GM23338 (cell line): ENCODE measurements at places on chromosomes 2 and 18.

GRCh38 chr2:26317377-26318105, 28.4 kb upstream of the SELENOI start:
- no peak for DNase-seq

- DNase-seq, result no peak
Observed at GRCh38 chr18:44916429-44917207, 235.9 kb downstream of the SETBP1 start.

DNA sequence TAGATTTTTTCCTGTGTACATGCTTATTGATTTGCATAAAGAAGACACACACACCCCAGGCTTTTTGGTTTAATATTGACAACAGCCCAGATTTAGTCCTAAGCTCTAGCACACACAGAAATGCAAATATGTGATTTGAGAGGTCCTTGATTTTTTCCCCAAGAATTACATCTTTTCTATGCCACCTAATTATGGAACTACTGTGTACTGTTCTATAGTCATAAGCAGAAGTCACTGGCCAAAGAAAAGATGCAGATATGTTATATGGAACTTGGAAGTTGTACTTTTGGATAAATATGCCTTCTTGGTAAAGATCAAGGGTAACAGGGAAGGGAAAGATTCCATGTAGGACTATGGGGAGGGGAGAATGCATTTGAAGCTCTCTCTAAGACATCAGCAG, 105.6 kb downstream of the SETBP1 start:
- DNase-seq, result no peak

GRCh38 chr18:9982711-9983110, 68.9 kb downstream of the VAPA start:
- DNase-seq, result no peak

DNA sequence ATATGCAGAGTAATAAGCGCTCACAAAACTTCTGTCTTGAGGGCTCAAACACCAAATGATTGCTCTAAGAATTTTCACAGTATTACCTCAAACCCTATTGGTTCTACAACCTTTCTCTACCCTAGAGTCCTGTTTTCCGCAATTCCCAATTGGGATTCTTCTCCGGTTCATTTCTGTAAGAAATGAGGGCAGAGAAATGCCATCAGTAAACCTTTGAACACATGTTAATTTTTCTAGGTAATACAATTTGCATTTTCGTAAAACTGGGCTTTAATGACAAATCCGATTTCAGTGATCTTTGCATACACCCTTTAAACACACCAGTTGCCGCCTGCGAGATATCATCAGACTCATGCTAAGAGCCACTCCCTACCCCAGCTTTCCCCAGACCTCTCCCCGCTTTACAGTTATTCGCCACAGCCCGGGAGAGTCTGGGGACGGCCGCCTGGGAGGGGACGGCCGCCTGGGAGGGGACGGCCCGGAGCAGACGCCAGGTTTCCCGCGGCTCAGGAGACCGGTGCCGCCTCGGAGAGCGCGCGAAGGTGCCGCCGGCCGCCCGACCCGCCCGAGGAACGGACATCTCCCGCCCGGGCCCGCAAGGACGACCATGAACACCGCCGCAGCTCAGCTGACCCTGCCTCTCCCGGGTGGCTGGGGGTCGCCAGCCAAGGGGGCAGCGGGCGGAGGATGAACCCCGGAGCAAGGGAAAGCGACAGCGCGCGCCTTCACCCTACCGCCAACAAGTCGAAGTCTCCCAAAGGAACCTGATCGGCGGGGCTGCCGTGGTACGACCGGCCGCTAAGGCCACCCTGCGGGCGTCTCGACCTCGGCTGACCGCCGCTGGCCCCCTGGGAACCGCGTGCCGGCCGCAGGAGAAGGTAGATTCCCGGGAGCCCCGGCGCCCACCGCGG, 463 bp downstream of the SMC6 start:
- DNase-seq, result peak; percentile 70

GRCh38 chr2:119888680-119889079, 124.2 kb upstream of the EPB41L5 start:
- DNase-seq, result no peak

GRCh38 chr18:53911200-53911599, 313.3 kb downstream of the MBD2 start:
- peak; percentile 4 for DNase-seq
